M059J (cell line): ENCODE measurements at places on chromosomes 1 and 21.

GRCh38 chr1:27306071-27306470, 15.9 kb upstream of the TMEM222 start:
- DNase-seq = no peak

DNA sequence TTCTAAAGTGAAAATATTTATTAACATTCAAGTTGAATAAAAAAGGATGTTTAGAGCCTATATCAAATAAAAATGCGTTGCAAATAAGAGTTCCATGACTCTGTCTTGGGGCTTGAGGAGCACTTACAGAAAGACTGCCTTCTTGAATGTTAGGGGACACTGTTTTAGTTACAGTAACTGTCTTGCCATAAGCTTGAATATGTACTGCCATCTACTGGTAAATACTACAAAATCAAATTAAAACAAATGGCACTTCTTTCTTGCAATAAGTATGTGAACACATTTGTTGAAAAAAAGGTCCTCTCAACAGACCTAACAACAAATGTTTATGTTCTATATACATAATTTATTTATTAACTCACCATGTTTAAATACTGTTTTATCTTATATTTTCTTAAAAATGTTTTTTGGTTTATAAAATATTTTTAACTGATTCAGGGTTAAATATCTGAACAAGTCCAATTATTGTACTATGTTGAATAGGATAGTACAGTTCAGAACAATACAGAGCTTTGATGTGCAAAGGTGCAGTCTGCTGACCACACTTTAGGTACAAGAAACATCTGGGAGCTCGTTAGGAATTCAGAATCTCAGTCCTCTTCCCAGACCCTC, 199.5 kb downstream of the LRRIQ3 start:
- DNase-seq = peak; percentile 24

GRCh38 chr1:82125119-82125518, 324.4 kb downstream of the ADGRL2 start:
- peak; percentile 3 for DNase-seq

DNA sequence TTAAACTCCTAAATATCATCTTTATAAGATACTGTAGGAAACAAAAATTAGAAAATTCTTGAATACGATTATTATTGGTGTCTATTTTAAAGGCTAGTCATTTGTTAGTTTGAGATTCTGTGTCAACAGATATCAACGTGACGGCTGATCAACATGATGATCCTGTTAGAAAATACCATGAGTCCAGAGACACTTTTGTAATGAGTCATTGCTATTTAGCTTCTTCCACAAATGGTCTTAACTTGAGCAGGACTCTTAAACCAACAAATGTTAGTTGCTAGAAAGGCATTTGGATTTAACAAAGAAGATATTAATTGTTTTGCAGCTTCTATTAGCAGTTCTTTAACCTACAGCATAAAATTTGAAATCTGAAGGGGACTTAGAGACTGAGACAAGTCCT, 131.2 kb downstream of the TGFB2 start:
- peak; percentile 91 for DNase-seq

- peak; percentile 63 for DNase-seq
These were observed 53.6 kb upstream of the DIRAS3 start for GRCh38 chr1:68103884-68104554.

DNA sequence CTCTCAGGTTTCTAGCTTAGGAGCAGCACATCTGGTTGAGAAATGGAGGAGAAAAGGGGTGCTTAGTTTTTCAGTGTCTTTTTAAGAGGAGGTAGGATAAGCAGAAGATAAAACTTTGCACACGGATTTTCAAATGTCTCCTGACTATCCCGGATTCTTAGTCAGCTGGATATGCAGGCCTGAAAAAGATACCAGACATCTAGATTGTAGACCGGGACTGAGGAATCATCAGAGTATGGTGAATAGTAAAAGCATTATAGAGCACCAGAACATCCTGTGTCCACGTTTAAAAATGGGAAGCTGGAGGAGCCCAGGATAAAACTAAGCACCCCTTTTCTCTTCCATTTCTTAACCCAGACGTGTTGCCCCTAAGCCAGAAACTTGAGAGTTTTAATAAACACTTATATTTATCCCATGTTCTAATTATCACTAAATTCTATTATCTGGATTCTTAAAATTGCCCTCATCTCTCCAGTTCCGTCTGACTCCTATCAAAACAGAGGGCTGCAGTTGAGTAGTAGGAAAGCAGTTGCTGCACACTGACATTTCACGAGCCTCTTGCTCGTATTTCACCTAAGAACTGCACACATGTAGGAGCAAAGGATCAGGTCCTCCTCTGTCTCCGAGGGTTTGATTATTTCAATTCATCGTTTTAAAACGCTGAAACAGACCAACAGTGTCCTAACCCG, 609 bp downstream of the PIGK start:
- peak; percentile 44 for DNase-seq

- no peak for DNase-seq
These were observed 362.1 kb upstream of the NR5A2 start for GRCh38 chr1:199665371-199665770.

DNA sequence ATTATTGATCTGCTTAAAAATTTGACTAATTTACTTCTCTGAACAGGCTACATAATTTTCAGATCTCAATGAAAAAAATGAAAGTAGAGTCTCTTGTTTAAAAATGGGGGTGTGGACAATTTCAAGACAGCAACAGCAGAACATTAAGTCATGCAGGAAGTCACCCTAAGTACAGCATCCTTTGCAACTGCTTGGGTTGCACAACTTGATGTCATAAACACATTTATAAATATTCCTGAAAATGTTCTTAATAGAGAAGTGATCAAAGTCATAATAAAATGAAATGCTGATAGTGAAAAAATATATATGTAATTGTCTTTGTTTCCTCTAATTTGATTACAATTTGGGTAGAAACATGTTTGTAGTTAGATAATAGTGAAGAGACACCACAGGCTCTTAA, 79.3 kb downstream of the TNNI3K start:
- DNase-seq = no peak

DNA sequence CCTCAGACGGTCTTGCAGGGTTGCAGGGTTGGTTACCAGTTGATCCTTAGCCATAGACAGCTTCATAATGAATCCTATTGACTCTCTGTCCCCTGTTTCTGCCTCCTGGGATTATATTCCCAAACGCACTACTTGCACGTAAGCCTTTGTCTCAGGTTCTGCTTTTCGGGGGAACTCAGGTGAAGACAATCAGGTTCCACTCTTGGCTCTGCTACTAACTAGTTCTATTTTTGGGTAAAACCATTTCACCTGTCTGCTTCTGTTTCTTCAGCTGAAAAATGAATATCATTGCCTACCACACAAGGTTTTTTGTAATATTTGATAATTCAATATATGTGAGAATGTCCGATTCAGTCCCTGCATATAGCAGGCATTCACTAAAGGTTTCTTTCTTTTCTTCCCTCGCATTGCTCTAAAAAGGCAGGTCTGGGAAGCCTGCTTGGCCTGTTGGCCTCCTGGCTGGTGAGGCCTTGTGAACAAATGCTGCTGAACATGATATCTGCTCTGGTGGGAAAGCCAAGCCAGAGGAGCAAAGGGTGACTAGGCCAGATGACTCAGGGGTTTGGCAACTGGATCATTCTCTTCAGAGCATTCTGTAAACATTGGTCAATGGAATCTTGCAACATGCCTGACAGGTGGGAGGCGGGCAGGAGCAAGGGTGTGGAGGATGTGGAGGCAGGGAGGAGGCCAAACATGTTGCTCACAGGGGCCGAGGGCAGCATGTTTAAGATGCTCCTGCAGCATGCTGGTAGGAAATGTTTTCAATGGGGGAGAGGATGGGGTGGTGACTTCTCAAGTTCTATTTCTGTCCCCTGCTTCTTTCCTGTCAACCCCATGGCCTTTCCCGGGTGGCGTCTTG, 23.8 kb downstream of the IER5 start:
- peak; percentile 100 for DNase-seq

GRCh38 chr1:76330991-76331603, 256.6 kb downstream of the ST6GALNAC3 start:
- peak; percentile 60 for DNase-seq
